ENCODE measurements at places on chromosomes 5 and 9. TPM values are rescaled to one million over a fixed set of nuclear protein-coding genes. Genes with fewer than 3 reads are reported as not detected.
A peak's percentile ranks its signal among the peaks of the same experiment; 100 is the strongest.

DNA sequence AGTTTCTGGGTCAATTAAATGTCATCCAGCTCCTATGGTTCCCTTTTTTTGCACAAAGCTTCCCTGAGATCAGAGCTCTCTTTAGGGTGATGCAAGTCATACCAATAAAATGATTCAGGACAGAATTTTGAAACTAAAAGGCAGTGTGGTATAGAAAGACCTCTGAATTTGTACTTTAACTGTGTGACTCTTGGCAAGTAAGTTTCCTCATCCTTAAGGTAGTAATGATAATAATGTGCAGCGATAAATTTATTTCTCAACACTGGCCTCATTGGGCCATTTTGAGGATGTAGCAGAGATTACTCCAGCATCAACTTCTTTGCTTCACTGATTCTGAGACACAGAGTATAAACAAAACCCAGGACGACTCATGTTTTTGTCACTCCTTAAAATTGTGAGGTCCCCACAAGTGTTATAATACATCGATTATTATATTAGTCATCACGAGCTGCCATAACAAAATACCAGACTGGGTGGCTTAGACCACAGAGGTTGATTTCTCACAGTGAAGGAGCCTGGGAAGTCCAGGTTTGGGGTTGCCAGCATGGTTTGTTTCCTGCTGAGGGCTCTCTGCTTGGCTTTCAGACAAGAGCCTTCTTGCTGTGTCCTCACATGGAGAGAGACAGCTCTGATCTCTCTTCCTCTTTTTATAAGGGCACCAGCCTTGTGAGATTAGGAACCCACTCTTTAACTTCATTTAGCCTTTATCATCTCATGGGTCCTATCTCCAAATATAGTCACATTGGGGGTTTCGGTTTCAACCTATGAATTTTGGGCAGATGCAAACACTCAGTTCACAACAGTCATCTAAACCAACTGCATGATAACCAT is 293.0 kb downstream of the ZNF608 start:
- DNase-seq = no peak

- no peak for DNase-seq
Measured at GRCh38 chr5:108303611-108304010, 78.3 kb downstream of the FBXL17 start.

DNA sequence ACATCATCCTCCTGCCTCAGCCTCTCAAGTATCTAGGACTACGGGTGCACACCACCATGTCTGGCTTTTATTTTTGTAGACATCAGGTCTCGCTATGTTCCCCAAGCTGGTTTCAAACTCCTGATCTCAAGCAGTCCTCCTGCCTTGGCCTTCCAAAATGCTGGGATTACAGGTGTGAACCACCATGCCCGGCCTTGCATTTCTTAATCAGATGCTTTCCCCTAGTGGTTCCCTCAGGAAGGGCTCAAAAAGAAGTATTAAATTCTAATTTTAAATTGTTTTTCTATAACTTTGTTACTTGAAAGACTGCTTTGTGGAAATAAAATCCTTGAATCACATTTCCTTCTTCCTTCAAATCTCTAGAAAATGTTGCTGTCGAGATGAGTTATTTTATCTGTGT is 79.5 kb upstream of the ROR2 start:
- no peak for DNase-seq

DNA sequence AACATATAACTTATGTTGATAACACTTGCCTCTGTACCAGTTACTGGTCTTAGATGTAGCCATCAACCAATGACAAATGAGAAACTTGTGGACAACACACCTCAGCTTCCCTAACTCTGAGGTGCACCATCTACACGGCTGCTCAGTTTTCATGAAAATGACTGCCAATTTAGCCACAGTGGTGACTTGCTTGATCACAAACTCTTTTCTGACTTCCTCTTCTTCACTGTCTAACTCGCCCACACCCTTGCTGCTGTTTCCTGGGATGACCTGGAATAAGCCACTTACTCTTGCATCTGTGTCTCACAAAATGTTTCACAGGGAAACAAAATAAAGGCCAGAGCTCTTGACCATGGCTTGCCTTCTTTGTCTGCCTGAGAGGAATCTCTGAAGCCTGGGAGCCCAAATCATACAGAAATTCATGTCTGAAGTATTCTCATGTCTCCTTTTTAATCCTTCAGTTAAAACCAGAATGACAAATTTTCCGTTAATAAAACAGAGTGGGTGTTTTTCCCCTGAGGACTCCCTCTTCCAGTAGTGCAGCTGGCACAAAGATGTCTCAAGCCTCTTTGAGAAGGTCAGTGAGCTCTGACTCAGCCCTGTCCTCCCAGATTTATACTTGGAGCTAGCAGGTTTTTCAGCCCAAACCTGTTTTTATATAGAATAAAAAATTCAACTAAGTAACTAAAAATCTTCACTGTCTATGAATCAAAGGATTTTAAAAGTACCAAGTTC is 126.5 kb upstream of the PAM start:
- no peak for DNase-seq

GRCh38 chr9:73807952-73808351 is 656.3 kb downstream of the ANXA1 start:
- DNase-seq = no peak

DNA sequence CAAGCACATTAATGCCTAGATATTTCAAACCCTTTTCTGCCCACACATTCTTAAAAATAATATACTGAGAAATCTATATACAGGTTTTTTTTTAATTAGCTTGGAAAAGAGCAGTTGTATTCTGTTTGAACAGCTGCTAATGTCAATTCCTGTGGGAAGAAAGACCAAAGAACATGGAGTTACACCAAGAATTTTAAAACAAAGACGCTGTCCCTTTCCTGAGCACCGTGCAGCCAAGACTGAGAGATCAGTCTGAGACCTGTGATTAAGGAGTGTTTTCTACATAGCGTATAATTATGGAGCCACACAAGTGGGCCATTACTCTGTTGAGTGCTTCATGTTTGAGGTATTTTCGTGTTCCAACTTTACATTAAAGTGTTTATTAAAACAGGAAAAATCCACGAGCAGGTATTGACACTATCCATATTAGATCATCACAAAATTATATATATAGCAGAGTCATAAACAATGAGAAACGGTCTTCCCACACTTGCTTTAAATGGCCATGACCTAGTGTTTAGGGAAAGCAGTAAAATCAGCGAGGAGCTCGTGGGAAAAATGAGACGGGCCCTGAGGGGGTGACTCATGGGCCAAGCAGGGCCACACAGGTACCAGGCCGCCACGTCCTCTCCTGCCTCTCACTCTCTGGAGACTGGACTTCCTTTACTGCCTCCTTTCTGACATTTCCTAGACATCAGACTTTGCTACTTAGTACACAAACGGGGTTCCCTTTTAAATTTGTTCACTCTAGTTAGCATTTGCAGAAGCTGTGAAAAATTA is 153.1 kb upstream of the OTULINL start:
- DNase-seq = no peak

- DNase-seq = no peak
Measured at GRCh38 chr5:158758675-158759074, 341.0 kb downstream of the EBF1 start.

DNA sequence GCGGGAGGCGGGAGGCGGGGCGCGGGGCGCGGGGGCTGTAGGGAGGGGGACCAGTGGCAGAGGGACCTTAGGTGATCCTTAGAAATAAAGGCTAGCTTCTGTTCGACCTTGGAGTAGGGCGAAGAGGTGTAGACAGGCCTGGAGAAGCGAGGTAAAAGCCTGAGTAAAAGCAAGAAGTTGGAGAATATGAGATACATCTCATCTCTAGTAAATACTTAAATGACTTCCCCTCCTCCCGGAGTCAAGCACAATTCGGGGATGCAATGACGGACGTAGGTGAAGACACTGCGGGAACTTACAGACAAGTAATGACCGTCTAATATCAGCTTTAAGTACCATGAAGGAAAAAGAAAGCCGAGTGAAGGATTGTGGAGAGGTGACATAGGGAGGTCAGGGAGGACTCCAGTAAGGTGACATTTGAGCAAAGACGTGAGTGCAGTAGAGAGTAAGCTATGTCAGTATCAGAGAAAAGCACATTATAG is 466 bp downstream of the SMC2 start:
- no peak for DNase-seq

- DNase-seq = no peak
Measured at GRCh38 chr9:72205513-72205912, 56.3 kb downstream of the GDA start.

DNA sequence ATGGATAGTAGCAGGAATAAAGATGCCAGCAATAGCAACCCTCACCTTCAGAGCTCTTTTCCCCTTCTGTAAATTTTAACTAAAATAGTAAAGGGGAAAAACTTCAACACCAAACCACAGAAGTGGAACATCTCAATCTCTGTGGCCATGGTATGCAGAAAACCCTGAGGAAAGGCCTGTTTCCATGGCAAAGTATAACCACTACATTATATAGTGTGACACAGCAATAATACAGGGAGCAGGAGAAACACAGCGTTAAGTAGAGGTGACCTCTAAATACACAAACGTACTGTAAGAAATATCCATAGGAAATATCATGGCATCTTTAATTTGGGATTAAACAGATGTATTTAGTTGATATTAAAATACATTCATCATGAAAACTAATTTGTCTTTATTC is 106.4 kb downstream of the SLC24A2 start:
- no peak for DNase-seq

DNA sequence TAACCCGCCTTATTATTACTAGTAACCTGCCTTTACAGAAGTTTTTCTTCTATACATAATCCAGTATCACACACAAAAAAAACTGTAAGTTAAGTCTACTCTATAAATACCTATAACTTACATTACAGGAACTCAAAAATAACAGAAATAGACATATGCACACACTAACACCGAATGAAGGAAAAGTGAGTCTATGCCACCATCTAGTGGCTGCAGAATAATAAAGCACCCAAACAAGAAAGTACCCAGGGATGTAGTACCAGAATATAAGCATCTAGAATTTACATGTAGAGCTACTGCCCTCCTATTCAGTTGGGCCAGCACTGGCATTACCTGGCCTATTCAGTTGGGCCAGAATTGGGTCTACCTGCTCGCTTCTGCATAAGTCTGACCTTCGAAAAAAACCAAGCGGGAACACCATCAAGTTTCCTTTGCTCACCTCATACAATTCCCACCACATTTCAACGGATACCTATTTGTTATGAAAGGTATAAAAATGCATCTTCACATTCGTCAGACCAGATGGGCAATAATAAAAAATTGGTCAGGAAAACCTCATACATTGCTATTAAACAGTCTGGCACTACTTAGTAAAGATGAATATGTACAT is 4.0 kb upstream of the NIPSNAP3A start:
- no peak for DNase-seq

DNA sequence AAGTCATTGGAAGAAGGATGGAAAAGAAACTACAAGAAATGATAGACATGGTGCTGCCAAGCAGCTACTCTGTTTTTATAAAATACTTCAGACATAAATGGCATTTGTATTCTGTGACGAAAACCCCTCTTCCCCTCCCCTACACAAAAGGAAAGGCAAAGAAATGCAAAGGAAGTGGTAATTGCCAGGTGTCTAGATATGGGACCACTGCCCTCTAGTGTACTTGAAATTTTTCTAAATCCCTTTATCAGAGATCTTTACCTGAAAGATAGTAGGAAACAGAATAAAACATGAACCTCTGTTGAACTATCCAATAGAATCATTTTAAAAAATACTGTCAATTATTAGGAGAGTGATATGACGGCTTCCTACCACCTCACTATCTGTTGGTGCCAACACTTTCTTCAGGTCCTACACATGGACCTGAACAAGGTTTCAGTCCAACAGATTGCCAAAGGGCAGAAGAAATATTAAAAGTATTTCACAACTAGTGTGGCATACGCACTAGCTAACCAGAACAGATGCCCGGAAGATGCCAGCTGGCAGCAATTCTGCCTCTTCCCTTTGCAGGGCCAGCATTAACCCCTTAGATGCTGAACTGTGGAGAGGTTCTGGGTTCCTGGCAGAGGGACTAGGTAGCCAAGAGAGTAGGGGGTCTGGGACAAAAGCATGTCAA is 104.1 kb downstream of the TSSK1B start:
- peak; percentile 49 for DNase-seq

GRCh38 chr5:65805089-65805488 is 83.1 kb downstream of the NLN start:
- DNase-seq = no peak

- DNase-seq = no peak
Measured at GRCh38 chr5:133456933-133457402, 155.4 kb downstream of the FSTL4 start.

- no peak for DNase-seq
Measured at GRCh38 chr5:122699201-122699600, 75.7 kb upstream of the SNX2 start.

- no peak for DNase-seq
Measured at GRCh38 chr5:14414656-14415023, 167.0 kb upstream of the OTULINL start.

GRCh38 chr9:135500525-135501260 is at the start of gene MRPS2:
Gene MRPS2 (plus strand): TSS chr9:135500682. CDS start chr9:135500711, 29 bp downstream.
- peak; percentile 92 for DNase-seq

DNA sequence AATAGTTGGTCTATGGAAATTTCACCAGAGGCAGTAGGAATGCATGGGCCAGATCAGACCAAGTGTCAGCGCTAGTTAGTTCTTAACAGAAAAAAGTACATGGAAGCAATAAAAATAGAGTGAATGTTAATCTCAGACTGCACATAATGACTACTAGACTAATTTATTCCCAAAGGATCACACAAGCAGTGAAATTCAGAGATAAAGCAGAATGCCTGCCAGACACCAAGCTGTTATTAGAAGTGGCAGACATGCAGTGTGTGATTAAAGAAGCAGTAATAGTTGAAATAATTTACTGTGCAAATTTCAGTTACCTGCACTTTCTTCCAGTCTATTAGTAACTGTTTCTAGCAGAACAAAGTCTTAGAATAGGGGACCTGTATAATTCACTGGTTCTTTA is 1024.2 kb downstream of the CDH9 start:
- no peak for DNase-seq

- DNase-seq = no peak
Measured at GRCh38 chr5:136137497-136138220, 5.0 kb downstream of the SMAD5 start.

GRCh38 chr5:175551266-175551665 is 72.9 kb downstream of the SFXN1 start:
- DNase-seq = no peak

- no peak for DNase-seq
Measured at GRCh38 chr9:124520206-124520596, 13.0 kb upstream of the NR5A1 start.

Gene PCDHB15
- total RNA-seq = 0.79 TPM

Gene WNT8A
- total RNA-seq = not detected

Gene DNAJA1
- 69.2 TPM for total RNA-seq

Gene PIP5KL1
- 0.44 TPM for total RNA-seq

Gene FBN2
- total RNA-seq = 0.05 TPM

Gene IL13
- total RNA-seq = not detected

Gene OTP
- not detected for total RNA-seq

Gene CTXN3
- total RNA-seq = not detected

Gene NEUROG1
- not detected for total RNA-seq

Gene HEMGN
- not detected for total RNA-seq

Gene MYORG
- total RNA-seq = 21.3 TPM

Data from psoas muscle (tissue), 8 donors.